ENCODE measurements at places on chromosomes 6 and 20.
A peak's percentile ranks its signal among the peaks of the same experiment; 100 is the strongest.

- DNase-seq = no peak
Observed at GRCh38 chr6:75089151-75089897, 116.5 kb downstream of the COL12A1 start.

DNA sequence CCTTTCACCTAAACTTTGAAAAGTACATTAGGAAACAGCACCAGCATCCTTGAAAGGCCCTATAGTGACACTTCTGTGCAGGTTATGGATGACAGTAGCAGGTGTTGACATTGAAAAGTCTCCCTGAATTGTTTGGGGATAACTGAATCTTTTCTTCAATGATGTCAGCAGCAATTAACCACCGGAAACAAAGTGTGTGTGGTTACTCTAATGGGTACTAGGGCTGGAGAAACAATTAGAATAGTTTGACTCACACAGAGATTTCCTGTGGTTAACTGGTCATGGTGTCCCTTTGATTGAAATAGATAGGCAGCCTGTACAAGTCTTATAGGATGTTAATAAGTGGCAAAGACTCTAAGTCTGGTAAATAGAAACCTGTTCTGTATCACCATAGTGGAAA lies 189.1 kb downstream of the TBX18 start:
- no peak for DNase-seq

DNA sequence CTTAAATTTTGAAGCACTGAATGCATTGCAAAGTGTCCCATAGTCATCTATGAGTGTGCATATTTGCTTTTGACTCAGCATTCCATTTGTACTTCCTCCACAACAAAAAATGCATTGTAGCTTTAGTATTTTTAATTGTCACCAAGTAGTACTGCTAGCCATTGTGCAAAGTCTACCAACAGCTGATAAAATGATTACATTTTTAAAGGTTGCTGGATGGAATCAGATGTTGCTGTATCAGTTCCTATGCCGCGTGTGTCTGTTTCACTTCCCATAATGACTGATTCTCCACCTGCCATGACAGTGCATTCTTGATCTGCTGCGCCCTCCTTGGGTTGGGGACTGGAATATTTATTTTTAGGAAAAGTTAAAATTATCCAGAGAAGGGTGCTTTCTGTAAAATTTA lies 41.2 kb downstream of the SLX4IP start:
- DNase-seq = peak; percentile 65

GRCh38 chr6:83198486-83199172 lies 5.5 kb downstream of the RWDD2A start:
- no peak for DNase-seq

- no peak for DNase-seq
Observed at GRCh38 chr20:29318871-29319461, 1938.5 kb upstream of the DEFB115 start.

- DNase-seq = no peak
Observed at GRCh38 chr6:13513626-13514502, 26.5 kb upstream of the GFOD1 start.

DNA sequence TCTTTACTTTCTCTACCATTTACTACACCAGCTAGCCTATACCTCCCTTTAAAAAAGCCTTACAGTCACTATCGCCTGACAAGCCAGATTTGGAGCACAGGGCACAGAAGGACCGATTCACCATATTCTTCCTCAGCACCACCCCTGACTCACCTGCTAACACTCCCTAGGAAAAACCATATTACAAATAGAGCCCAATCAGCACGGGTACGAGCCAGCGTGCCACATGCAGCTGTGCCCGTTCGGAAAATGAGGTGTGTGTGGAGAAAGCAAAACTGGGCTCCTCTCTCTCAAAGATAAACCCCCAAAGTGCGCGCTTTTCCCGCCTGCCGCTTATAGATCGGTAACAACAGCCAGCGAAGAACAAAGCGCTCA lies 1.2 kb downstream of the SYNCRIP start:
- DNase-seq = no peak

GRCh38 chr6:160891690-160892089 lies 99.9 kb upstream of the MAP3K4 start:
- no peak for DNase-seq

GRCh38 chr6:129946439-129947140 lies 71.8 kb upstream of the L3MBTL3 start:
- no peak for DNase-seq

DNA sequence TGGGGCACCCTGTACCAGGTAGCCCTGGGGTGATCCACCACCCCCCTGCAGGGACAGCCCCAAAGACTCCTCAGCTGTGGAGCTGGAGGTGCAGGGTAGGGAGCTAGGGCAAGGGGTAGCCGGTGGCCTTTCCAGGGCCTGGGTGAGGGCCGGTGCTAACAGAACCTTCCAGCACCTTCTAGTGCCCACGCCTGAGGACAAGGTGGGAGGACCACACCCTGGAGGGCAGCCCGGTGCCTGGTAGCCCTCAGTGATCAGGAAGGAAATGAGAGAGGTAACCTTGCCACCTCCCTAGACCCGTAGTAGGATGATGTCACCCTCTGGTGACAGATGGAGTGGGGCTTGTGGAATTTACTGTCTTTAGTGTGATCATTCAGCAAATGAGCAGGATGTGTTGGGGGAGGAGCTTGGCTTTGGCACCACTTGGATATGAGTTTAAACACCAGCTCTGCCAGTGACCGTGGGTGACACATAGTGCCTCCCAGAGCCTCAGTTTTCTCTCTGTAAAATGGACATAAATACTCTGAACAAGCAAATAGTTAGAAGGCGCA lies 187.7 kb downstream of the NFATC2 start:
- DNase-seq = peak; percentile 11
